Hepatocyte (in vitro differentiated cells): ENCODE measurements at places on chromosomes 16 and 17. TPM values are rescaled to one million over a fixed set of nuclear protein-coding genes. Genes with fewer than 3 reads are reported as not detected.

The RNF43 gene
- polyA plus RNA-seq: 7.9 and 12.4 TPM in 2 replicates

The MPO gene
- polyA plus RNA-seq: not detected in 2 replicates

The P3H4 gene
- 109 and 110 TPM in 2 replicates for polyA plus RNA-seq

The LYZL6 gene
- polyA plus RNA-seq: not detected in 2 replicates

The SOX8 gene
- 3.8 and 4.7 TPM in 2 replicates for polyA plus RNA-seq

The PTX4 gene
- not detected in 2 replicates for polyA plus RNA-seq

The CASKIN1 gene
- polyA plus RNA-seq: 1.7 TPM in 2 replicates

The FGF11 gene
- 3.6 and 3.8 TPM in 2 replicates for polyA plus RNA-seq

The TXNDC11 gene
- 58.5 and 59.4 TPM in 2 replicates for polyA plus RNA-seq

The RABEP2 gene
- 25.9 and 30.3 TPM in 2 replicates for polyA plus RNA-seq

The ZNF423 gene
- 9.6 and 11.3 TPM in 2 replicates for polyA plus RNA-seq

The ARHGAP23 gene
- 30.0 and 32.8 TPM in 2 replicates for polyA plus RNA-seq

The SLX4 gene
- 1.9 and 3.4 TPM in 2 replicates for polyA plus RNA-seq

The FSCN2 gene
- 0.29 and 0.40 TPM in 2 replicates for polyA plus RNA-seq

The MT1A gene
- 1.9 and 2.7 TPM in 2 replicates for polyA plus RNA-seq
